Cerebellar nuclear complex (tissue), 1 donor: ENCODE measurements at places on chromosomes 4 and X.

- DNase-seq: no peak
Measured at GRCh38 chr4:148216866-148217814, 225.1 kb downstream of the NR3C2 start.

- DNase-seq: no peak
Measured at GRCh38 chr4:54017308-54017707, 47.1 kb downstream of the CHIC2 start.

- no peak for DNase-seq
Measured at GRCh38 chr4:130035391-130035790, 939.4 kb downstream of the C4orf33 start.

DNA sequence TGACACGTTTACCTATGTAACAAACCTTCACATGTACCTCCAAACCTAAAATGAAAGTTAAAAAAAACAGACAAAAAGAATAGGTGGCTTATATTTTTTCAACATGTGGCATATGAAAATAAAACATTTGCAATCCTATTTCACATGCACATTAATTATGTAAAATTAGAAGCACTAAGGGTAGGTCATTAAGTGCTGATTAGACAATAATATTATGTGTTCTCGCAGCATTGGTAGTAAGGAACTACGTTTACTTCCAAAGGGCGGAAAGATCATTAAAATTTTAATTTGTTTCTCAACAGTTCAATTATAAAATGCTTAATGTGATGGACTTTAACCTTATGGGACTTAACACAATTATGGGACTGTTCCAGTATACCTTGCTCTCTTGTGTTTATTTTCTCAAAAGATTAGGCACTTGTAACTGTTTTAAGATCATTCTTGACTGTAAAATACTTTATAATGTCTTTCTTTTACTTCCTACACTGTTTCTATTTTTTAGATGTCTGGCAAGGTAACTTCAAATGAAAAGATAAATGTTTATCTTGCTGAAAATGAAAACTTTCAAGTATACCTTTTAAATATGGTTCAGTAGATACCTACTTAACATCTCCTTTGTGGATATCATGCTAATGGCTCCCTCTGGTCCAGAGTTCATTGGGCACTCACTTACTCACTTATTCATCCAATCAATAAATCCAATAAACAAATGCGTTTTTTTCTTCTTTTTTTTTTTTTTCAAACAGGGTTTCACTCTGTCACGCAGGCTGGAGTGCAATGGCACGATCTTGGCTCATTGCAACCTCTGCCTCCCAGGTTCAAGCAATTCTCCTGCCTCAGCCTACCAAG, 202.0 kb downstream of the ARAP2 start:
- DNase-seq: no peak

- DNase-seq: no peak
Measured at GRCh38 chrX:72634331-72634730, 61.7 kb upstream of the HDAC8 start.

- DNase-seq: no peak
Measured at GRCh38 chr4:98919996-98920395, 8.9 kb downstream of the EIF4E start.

DNA sequence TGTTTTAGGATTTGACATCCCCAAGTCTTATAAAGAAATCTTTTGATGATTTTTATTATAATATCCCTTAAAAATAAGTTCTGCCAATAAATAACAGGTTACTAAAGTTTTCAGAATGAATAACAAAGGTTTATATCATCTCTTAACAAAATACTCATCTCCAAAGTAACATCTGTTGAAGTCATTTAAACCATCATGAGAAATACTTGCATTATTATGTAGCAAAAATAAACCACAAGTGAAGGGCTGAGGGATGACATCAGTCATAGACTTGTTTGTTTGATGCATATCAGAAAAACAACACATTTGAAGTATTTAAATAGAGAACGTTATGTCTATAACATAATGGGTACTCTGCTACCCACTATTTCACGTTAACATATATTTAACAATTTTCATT, 114.9 kb downstream of the SPOCK3 start:
- DNase-seq: no peak

DNA sequence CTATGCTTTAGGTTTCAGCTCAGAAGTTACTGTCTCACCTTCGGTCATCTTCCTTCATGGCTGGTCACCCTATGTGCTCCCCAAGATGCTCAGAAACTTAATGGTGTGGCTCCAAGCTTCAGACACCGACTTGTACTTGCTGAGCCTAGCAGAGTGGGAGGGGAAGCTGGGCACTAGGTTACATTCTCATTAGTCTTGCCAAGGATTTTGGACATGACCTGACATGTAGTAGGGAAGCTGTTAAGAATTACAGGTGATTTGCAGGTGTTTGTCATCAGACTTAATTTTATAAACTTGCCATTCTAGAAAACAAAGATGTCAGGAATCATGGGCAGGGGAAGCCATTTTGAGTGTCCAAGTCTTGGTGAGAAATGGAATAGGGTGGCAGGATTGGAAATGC, 72.4 kb downstream of the CCNG2 start:
- no peak for DNase-seq

GRCh38 chr4:103754844-103755243, 35.1 kb upstream of the TACR3 start:
- no peak for DNase-seq

DNA sequence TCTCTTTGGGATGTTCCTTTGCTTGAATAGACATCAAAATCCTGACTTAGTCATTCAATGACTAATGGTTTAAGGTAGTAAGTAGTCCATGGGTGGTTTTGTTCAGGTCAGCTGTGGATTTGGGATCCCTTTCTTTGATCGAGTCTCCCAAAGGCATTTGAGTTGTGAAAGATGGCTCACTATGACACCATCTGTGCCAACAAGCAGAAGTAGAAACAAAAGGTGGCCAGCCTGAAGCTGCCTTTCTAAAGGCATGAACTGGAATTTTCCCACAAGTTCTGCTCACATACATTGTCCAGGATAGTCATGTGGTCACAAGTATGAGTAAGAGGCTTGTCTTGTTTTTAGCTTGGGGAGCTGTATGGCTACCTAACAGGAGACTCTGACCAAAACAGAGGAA, 129.9 kb downstream of the CCNG2 start:
- DNase-seq: no peak

DNA sequence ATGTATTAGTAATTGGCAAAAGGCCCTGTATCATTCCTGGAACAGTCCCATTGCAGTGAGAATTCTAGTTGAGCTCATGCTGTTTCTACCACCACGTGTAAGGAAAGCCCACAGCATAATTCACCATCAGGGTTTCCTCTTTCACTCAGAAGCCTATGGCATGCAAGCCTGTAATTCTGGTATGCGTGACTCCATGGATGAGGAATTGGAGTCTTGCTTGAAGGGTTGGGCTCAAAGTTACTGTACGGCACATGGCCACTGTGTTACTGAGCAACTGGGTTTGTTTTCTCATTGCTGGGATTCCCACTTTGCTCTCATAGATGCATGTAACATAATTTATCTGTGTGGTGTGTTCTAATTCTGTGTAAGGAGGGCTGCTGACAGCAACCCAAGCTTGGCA, 132.3 kb upstream of the NR3C2 start:
- DNase-seq: no peak

GRCh38 chrX:56232221-56233082, at the start of gene KLF8:
Gene KLF8 (plus strand): TSS chrX:56232356. CDS start chrX:56233335, 979 bp downstream.
- DNase-seq: no peak

GRCh38 chr4:65845199-65845773, 175.0 kb upstream of the EPHA5 start:
- DNase-seq: no peak

GRCh38 chr4:176262243-176262642, 6.8 kb downstream of the ASB5 start:
- no peak for DNase-seq

GRCh38 chrX:78111140-78111931, 7.3 kb downstream of the PGK1 start:
- DNase-seq: no peak

DNA sequence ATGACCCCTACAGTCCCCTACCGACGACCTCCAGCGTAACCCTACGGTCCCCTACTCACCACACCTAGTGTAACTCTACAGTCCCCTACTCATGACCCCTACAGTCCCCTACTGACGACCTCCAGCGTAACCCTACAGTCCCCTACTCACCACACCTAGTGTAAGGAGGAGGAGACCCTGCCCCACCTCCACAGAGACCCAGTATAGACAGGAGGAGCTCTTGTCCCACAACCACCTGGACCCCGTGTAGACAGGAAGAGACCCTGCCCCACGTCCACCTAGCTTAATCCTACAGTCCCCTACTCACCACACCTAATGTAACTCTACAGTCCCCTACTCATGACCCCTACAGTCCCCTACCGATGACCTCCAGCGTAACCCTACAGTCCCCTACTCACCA, 26.9 kb downstream of the CSF2RA start:
- no peak for DNase-seq

DNA sequence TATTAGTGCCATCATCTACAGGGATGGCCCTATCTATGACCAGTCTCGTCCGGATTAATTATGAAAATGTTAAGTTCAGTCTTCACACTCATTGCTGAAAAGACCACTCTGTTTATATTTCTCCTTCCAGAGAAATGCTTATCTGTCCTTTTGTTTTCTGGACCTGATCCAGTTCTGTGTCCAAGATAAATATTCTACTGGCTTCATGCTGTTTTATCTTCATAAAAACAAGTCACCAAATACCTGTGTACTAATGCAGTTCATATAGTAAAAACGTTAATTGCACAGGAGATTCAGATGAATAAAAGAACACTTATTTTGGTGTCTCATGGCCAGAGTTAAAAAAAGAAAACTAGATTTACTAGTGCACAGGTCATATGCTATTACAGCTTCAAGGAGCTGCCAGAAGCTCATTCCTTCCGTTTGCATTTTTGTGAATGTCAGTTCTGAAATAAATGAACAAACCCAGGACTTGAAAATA, 17.3 kb downstream of the FNIP2 start:
- no peak for DNase-seq

DNA sequence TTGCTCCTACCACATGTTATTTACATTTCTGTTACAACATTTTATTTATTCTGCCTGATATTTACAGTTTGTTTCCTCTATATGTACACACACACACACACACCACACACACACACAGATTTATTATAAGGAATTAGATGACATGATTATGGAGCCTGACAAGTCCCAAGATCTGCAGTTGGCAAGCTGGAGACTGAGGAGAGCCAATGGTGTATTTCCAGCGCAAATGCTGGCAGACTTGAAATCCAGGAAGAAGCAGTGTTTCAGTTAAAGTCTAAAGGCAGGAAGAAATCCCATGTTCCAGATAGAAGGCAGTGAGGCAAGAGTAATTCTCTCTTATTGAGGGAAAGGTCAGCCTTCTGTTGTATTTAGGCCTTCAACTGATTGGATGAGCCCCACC, 1.8 kb upstream of the KLHL4 start:
- DNase-seq: no peak

- DNase-seq: no peak
Measured at GRCh38 chrX:6826856-6827255, 291.9 kb upstream of the VCX3A start.

- no peak for DNase-seq
Measured at GRCh38 chrX:48003367-48003757, 427 bp downstream of the ZNF182 start.

GRCh38 chr4:6352031-6352692, 82.5 kb downstream of the WFS1 start:
- no peak for DNase-seq

GRCh38 chrX:80808881-80809411, 731 bp downstream of the BRWD3 start:
- no peak for DNase-seq

DNA sequence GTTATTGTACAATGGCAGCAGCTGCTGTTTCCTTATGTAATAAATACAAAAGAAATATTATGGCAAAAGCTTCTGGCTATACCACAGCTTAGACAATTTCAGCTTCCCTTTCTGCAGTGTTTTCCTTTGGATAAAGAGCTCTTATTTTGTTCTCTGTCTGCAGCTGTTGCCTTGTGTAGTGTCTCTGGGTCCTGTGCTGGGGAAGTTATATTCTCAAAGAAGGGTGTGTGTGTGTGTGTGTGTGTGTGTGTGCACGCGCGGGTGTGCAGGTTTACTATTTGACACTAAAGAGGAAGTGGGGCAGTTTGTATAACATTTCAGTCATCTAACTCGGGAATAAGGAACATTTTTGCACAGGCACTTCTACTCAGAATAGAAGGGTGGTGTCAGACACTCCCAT, 83.6 kb downstream of the REPS2 start:
- no peak for DNase-seq

- DNase-seq: no peak
Measured at GRCh38 chr4:88967883-88968331, 89.1 kb downstream of the FAM13A start.

GRCh38 chrX:140524556-140524955, 19.7 kb upstream of the SOX3 start:
- no peak for DNase-seq

DNA sequence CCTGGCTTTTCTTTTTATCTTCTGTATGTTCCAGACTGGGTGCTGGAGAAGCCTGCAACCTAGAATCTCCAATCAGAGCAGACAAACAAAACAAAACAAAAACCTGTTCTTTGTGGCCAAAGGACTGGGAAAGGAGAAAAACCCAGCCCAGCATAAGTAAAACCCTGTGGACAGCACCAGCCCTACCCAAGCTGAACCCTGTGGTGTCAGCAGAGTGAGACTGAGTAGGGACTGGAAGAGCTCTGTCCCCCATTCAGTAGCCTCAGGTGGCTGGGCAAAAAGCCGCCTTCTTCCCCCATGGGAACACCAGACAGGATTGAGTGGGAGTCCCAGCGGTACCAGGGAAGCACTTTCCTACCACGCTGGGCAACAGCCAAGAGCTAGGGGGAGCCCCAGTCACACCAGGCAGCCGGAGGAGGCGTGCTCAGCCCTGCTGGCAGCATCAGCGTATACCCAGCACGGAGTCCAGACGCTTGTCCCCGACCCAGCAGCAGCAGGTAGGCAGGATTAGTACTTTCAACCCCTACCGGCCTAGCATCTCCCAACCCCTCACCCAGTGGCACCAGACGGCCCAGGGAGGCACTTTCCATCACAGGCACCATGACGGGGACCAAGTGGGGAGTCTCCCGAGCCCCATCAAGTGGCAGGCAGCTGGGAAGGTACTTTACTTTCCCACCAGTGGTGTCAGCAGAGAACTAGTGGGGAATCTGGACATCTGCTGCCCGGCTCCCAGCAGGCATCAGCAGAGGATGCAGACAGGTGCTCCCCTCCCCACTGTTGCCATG, 8.6 kb upstream of the JADE3 start:
- DNase-seq: no peak

DNA sequence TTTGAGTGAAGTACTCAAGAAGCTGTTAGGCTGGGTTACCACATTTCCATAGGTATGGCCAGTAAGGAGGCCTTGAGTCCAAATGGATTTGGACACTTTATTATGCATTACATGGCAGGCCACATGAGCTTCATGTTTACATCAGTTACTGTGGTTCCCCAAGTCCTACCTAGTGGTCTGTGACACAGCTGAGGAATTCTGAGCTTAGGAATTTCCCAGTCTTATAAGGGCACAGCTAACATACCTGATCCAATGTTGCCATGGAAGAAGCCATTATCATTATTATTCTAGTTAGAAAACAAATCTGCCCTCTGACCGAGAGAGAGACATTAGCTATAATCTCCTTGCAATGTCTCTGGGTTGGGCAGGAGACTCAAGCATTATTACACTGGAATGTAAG, 174.4 kb upstream of the NUDT10 start:
- DNase-seq: no peak

GRCh38 chr4:40388239-40388638, 53.1 kb downstream of the CHRNA9 start:
- DNase-seq: no peak

GRCh38 chr4:41064953-41065352, 149.4 kb downstream of the APBB2 start:
- no peak for DNase-seq

GRCh38 chr4:2286904-2287593, 25.1 kb upstream of the MXD4 start:
- DNase-seq: no peak
